ENCODE measurements at places on chromosomes 5 and 9. TPM values are rescaled to one million over a fixed set of nuclear protein-coding genes. Genes with fewer than 3 reads are reported as not detected.

The AGXT2 gene
- total RNA-seq = not detected

The RXFP3 gene
- total RNA-seq = not detected

The CCDC192 gene
- total RNA-seq = not detected

The PCDHGA10 gene
- 4.4 TPM for total RNA-seq

The IL12B gene
- not detected for total RNA-seq

The ABLIM3 gene
- total RNA-seq = 25.8 TPM

- DNase-seq = no peak
Observed at GRCh38 chr5:64603676-64604075, 86.6 kb upstream of the SHISAL2B start.

- no peak for DNase-seq
Observed at GRCh38 chr5:128763321-128763720, 202.0 kb upstream of the SLC27A6 start.

DNA sequence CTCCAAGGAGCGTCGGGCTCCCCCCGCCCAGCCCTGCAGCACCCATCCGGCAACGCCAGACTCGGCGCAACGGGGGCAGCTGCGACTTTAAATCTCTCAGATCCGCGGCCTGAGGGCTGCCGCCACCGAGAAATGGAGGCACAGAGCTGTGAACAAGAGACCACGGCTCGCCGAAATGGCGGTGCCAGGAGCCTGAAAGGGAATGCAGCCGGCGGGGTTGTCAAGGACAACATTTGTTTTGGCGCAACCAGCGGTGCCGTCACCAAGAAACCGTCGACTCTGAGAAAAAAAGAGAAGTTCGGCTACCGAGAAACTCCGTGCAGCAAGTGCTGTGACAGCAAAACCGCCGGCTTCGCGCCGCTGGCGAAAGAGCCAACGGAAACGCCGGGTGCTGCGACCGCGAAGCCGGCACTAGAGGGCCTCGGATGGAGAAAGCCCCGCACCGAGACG, 2.1 kb upstream of the ANXA2R start:
- DNase-seq = no peak

DNA sequence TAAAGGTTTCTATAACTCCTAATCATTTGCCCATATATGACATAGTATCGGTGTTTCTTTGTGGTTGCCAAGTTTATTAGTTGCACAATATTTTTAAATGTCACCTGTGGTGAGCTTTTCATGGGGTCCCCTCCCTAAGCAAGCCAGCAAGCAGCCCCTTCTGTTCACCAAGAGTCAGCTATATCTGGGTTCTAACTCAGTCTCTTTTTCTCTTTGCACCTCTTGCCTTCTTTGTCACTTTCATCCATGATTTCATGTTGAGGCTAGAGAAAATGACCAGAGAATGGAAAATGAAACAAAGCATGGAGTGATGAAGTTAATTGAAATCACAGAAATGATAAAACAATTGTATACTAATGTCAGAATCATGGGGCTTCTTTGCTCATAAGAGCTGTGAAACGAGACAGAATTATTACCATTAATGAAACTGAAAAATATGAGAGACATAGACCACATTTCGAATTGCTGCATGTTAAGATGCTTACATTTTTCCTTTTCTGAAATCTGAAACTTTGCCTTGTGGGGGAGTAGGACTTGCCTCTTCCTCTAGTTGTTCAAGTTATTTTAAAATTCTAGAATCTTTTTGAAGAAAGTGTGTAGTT, 75.7 kb downstream of the CAMK4 start:
- DNase-seq = no peak

DNA sequence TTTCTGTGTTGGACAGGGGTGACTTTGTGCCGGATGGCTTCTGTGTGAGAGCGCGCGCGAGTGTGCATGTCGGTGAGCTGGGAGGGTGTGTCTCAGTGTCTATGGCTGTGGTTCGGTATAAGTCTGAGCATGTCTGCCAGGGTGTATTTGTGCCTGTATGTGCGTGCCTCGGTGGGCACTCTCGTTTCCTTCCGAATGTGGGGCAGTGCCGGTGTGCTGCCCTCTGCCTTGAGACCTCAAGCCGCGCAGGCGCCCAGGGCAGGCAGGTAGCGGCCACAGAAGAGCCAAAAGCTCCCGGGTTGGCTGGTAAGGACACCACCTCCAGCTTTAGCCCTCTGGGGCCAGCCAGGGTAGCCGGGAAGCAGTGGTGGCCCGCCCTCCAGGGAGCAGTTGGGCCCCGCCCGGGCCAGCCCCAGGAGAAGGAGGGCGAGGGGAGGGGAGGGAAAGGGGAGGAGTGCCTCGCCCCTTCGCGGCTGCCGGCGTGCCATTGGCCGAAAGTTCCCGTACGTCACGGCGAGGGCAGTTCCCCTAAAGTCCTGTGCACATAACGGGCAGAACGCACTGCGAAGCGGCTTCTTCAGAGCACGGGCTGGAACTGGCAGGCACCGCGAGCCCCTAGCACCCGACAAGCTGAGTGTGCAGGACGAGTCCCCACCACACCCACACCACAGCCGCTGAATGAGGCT, at the start of gene ADRB2:
Gene ADRB2 (plus strand): TSS at position 559 of the 686 bp plus-strand sequence. CDS start 221 bp downstream, outside the sequence.
- DNase-seq = peak; percentile 98

DNA sequence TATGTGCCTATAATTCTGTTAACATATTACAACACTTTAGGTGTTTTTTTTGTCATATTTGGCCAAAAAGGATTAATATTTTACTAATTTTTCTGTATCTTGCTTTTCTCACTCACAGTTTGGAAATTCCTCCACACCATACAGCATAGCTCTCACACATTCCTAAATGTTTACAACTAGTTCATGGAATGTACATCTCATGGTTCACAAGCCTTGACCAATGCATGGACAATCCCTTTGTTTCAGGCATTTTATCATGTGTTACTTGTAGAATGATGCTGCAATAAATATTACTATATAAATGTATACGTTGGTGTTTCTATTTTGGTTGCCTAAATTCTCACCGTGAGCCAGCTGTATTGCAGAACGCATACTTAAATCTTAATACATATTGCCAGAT, 80.5 kb upstream of the SPATA31C2 start:
- DNase-seq = no peak

- no peak for DNase-seq
Observed at GRCh38 chr5:177132136-177133095, 1.2 kb upstream of the NSD1 start.

GRCh38 chr9:114925672-114926071, 4.7 kb downstream of the TNFSF8 start:
- no peak for DNase-seq

- DNase-seq = no peak
Observed at GRCh38 chr9:32399110-32399815, 14.8 kb downstream of the ACO1 start.

DNA sequence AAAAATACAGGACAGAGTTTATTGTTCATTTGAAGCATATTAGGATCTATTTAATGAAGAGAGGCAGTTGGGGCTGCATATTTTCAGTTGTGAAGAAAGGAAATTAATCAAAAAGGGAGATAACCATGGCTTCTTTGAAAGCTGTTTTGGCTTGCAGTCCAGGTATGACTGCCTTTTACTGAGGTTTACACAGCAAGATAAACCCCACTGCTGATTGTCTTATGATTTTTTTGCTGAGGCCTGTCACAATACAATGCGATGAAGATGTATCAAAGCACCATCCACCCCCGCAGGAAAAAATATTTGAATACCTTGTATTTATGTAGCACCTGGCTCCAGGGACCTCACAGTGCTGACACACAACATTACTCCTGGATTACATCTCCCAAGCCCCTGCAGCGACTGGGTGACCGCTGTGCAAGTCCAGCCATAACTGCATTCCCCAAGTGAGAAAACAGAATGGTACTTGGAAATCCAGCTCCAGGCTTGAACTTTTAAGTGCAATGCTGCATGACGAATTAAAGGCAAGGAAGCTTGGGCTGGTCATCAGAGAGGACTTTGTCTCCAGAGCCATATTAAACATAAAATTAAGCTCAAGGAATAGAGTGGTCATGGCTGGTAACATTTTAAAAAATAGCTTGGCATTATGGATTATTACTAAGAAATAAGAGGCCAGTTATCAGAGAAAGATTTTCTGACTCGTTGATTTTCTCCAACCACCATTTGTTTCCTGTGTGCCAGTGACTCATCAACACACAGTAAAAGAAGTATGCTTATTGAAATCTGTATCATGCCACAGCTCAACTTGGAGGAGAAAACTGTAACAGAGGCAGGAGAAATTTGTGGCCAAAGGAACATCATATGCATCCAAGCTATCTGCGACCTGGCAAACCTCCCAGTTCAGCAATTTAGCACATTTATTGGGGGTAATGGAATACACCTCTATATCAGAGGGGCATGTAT, 374.2 kb downstream of the MAN2A1 start:
- no peak for DNase-seq

GRCh38 chr5:145834917-145835847, at the start of gene PRELID2:
Gene PRELID2 (minus strand): TSS chr5:145835342. CDS start chr5:145835251, 91 bp downstream.
- peak; percentile 56 for DNase-seq

- DNase-seq = no peak
Observed at GRCh38 chr5:168468836-168469235, 17.4 kb upstream of the RARS1 start.

DNA sequence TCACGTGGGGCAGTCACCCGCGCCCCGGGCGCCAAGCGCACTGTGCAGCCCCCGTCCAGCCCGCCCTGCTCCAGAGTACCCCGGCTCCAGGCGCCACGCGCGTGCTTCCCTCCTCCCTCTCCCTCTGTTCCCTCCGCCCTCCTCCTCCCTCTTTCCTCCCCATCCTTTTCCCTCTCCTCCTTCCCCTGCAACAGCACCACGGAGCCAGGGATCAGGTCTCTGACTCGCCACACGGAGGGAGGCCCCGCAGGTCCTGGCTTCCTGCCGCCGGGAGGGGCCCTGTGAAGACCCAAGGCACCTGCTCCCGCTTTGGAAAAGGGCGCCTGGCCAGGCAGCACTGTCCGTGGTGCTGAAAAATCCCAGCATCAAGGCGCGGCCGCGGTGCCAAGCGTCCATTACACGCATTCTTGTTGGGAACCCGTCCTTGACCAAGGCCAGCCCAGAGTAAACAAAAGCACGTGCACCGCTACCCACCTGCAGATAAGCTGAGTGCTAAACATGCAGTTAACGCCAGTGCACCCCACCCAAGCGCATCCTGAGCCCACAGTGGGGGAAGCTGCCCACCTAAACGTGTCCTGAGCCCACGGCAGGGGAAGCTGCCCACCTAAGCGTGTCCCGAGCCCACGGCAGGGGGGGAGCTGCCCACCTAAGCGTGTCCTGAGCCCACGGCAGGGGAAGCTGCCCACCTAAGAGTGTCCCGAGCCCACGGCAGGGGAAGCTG, 21.7 kb downstream of the SLC6A18 start:
- DNase-seq = no peak

DNA sequence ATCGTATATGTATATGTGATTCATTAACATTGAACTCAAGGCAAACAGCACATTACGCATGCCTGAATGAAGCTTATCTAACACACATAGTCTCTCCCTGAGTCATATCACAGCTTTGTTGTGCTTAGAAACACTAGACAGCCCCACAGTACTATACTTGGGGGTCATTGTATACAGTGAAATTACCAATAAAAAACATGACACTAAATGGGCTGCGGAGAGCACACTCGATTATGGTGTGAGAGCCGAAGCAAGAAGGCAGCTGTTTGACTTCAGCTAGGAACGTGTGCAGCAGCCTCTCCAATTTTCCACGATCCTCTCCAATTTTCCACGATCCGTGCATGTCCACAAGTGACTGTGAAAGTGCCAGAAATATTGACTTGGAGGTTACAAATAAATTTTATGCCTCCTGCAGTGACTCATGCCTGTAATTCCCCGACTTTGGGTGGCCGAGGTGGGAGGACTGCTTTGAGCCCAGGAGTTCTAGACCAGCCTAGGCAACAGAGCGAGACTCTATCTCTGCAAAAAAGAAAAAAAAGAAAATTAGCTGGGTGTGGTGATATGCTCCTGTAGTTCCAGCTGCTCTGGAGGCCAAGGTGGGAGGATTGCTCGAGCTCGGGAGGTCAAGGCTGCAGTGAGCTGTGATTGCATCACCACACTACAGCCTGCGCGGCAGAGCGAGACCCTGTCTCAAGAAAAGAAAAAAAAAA, 102.4 kb downstream of the DAPK1 start:
- no peak for DNase-seq

DNA sequence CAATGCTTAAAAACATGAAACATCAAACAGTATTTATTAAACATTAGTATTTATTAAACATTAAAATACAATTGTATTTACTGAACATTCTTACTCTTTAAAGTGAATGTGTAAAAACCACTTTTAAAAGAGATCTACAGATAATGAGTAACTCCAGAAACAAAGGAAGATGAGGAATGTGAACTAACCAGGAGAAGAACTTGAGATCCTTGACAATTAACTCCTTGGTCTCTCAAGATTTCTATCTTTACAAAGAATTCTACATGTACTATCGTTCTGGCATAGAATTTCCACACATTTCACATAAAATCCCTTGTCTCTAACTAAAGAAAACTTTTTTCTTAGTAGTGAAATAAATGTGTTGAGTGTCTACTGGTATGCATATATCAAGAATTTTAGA, 28.7 kb upstream of the IFNE start:
- no peak for DNase-seq

GRCh38 chr5:39783756-39784421, 359.1 kb upstream of the DAB2 start:
- no peak for DNase-seq

GRCh38 chr5:102781786-102782185, 26.7 kb downstream of the PAM start:
- DNase-seq = no peak

GRCh38 chr9:113589890-113590289, 126.4 kb downstream of the RGS3 start:
- no peak for DNase-seq

GRCh38 chr9:133707763-133708245, 30.3 kb downstream of the SARDH start:
- DNase-seq = no peak
